ENCODE measurements at places on chromosomes 16 and 17. TPM values are rescaled to one million over a fixed set of nuclear protein-coding genes. Genes with fewer than 3 reads are reported as not detected.

DNA sequence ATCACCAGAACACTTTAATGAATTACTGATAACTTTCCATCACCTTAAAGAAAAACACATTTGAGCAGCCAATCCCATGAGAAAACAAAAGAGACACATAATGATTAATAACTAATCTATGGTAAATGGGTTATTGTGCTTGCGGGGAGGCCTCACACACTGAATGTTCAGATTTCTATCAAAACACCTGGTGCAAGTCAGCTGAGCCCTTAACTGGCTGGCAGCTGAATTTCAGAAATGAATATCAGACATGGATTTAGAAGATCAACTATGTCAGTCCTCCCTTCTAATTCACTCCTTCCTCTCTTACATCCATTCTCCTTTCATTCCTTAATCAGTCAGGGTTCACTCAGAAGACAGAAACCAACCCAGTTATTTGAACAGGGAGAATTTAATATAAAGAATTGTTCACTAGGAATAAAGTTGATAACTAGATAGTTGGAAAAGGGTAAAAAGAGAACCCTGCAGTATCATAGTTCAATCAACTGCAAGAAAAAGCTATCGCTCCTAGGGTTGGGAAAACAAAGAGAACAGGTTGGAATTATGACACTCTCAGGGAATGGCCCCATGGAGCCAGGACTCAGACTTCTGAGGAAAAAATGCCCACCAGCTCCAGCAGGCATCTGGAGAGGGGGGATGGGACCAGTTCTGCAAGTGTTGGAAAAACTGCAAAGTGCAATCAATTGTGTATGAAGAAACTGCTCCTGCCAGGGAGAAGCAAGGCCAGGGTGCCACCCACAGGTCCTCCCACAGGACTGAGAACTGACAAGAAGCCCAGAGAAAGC is 577.1 kb upstream of the CDH5 start:
- H3K4me3 ChIP-seq = no peak overlapping the region
- no peak overlapping the region for H3K27ac ChIP-seq
- H3K27me3 ChIP-seq = peaks cover 3% of the 10 kb centered on the region
- no peaks in the 10 kb centered on the region for H3K36me3 ChIP-seq

The ABCA8 gene
- polyA plus RNA-seq = not detected

The OTOP3 gene
- polyA plus RNA-seq = not detected

DNA sequence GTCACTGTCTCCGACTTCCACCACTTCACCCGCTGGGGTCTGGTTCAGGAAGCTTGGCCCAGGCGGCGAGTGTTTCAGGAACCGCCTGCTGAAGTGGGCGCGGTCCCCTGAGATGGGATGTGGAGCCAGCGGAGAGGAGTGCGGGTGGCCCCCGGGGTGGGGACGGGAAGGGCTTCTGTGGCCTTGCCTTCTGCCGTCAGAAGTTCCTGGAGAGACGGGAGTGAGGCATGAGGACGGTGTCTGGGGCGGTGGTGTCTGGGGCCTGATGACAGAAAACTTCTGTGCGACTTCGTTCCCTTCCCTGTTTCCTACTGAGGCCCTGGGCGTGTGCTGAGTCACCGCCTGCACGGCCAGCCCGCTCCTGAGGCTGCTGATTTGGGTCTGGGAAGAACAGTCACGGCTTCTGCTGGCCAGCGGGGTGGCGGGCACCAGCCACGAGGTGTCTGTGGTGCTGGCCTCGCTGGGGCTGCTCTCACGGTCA is 12.3 kb upstream of the NLRC3 start:
- no peaks in the 10 kb centered on the region for H3K27me3 ChIP-seq
- no peak overlapping the region for H3K27ac ChIP-seq
- no peak overlapping the region for H3K4me3 ChIP-seq

DNA sequence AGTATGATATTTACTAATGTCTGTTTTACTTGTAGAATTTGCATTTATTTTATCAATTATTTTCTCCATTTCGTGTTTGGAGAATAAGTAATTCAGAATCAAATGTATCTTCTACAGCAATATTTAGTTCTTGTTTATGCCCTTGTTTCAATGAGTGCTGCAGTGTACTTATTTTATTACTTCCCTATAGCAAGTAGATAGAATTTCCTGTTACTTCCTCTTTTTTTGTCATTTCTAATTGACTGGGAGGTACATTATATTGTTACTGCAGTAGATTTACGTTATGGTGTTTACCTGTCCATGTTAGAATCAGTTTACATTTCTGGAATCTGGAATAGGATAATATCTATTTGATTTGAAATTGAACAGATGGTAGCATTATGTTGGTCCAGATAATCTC is 71.2 kb downstream of the OMG start:
- peaks cover 2% of the 10 kb centered on the region for H3K27me3 ChIP-seq
- no peak for DNase-seq
- H3K4me1 ChIP-seq = peaks cover 13% of the 10 kb centered on the region
- no peak overlapping the region for H3K27ac ChIP-seq
- H3K36me3 ChIP-seq = peaks cover 30% of the 10 kb centered on the region

- H3K27me3 ChIP-seq = peaks cover under 1% of the 10 kb centered on the region
- H3K4me3 ChIP-seq = no peak overlapping the region
- DNase-seq = no peak
- peaks cover 4% of the 10 kb centered on the region for H3K36me3 ChIP-seq
- H3K4me1 ChIP-seq = no peaks in the 10 kb centered on the region
- no peak overlapping the region for H3K27ac ChIP-seq
Measured at GRCh38 chr16:11474617-11475291, 112.0 kb downstream of the LITAF start.

- H3K36me3 ChIP-seq = no peaks in the 10 kb centered on the region
- no peak overlapping the region for H3K4me3 ChIP-seq
- DNase-seq = no peak
- no peak overlapping the region for H3K27ac ChIP-seq
Measured at GRCh38 chr16:54546521-54546920, 259.9 kb upstream of the IRX3 start.

- no peak for DNase-seq
- H3K27me3 ChIP-seq = no peaks in the 10 kb centered on the region
- peak overlapping the region; percentile 86 for H3K4me3 ChIP-seq
Measured at GRCh38 chr16:23595246-23595950, 718 bp downstream of the NDUFAB1 start.

DNA sequence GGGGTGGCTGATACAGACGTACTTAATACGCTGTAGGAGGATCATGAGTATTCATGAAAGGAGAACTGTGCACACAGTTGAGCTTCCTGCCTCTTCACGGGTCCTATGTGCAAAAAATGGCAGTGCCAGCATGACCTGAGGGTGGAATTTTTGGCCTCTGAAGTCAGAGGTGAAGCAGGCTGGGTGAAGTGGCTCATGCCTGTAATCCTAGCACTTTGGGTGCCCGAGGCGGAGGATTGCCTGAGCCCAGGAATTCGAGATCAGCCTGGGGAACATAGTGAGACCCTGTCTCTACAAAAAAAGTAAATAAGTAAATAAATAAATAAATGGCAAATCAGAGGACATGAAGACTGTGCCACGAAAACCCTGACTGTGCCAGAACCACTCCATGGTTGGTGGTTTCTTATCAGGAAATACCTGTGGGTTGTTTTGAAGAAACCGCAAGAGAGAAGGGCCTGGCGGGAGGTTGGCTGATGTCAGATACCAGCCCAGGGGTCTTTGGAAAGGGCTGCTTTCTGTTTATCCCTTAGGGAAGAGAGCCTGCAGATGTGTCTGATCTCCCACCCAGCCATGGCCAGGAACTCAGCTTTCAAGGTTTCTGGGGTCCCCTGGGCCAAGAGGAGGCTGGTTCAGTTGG is 3.4 kb downstream of the ASPSCR1 start:
- peaks cover 4% of the 10 kb centered on the region for H3K36me3 ChIP-seq
- H3K27ac ChIP-seq = no peak overlapping the region
- H3K4me3 ChIP-seq = no peak overlapping the region
- DNase-seq = no peak
- peaks cover 10% of the 10 kb centered on the region for H3K27me3 ChIP-seq

DNA sequence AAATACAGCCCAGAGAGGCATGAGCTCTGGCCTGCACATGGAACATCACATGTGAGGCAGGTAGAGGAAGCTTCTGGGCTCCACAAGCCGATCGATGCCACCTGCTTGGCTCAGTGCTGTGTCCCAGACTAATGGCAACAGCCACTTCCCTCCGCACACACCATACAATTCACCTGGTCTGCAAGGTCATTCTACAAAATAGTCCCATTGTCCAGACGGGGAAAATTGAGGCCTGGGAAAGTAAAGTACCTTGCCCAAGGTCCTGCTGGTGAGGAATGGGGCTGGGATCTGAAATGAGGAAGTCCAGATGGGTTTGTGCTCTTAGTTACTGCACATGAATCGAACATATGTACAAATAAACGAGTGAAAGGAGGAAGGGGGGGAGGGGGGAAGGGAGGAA is 88.0 kb downstream of the LITAF start:
- no peaks in the 10 kb centered on the region for H3K27me3 ChIP-seq
- no peak overlapping the region for H3K4me3 ChIP-seq
- H3K36me3 ChIP-seq = no peaks in the 10 kb centered on the region
- H3K27ac ChIP-seq = no peak overlapping the region

DNA sequence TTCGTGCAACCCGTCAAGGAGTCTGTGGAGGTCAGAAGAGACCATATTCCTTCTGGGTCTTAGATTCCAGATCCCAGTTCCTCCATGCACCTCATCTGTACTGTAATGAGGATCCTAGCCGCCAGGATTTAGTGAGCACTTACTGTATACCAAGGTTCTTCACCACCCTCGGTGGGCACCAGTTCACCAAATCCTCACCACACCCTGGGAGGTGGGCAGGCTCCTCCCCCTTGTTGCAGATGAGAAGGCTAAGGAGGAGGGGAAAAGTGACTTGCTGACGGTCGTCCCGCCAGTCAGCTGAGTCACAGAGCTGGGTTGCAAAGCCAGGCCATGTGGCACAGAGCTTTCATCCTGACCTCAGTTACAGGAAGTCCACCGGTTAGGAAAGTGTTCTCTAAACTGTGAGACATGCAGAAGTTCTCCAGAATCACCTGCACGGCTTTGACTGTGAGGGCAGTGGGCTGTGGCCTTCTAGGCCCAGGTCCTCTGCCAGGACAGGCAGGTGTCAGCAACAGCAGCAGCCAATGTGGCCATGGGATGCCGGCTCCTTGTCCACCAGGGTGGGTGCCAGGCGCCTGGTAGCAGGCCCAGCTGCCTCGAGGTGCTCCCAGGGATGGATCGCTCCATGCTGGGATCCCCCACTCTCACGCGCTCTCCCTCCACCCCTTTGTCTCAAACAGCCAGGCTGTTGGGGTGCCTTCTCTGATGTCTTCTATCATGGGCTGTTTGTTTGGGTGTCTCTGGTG is 240.3 kb upstream of the GSE1 start:
- DNase-seq = no peak
- no peaks in the 10 kb centered on the region for H3K4me1 ChIP-seq
- H3K4me3 ChIP-seq = no peak overlapping the region
- no peak overlapping the region for H3K27ac ChIP-seq

The TXNL4B gene
- 12.1 TPM for polyA plus RNA-seq

DNA sequence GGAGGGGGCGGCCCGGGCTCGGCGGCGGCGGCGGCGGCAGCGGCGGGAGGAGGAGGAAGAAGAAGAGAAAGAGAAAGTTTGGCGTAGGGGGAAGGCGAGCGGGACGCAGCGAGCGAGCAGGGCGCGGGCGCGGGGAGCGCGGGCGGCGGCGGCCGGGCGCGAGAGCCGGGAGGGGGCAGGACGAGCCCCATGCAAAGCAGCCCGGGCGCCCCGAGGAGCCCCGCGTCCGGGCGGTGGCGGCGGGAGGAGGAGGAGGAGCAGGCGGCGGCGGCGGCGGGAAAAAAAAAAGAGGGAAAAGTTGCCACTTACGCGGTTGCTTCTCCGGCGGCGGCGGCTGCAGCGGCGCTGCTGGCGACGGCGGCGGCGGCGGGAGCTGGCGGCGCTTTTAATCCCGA is 10.3 kb upstream of the ZFHX3 start:
- H3K27me3 ChIP-seq = peaks cover 30% of the 10 kb centered on the region
- peaks cover 35% of the 10 kb centered on the region for H3K4me1 ChIP-seq
- H3K4me3 ChIP-seq = peak overlapping the region; percentile 69
- H3K36me3 ChIP-seq = peaks cover 4% of the 10 kb centered on the region
- no peak overlapping the region for H3K27ac ChIP-seq

GRCh38 chr17:42165751-42166150 is 11.0 kb upstream of the RAB5C start:
- H3K4me3 ChIP-seq = no peak overlapping the region
- no peak for DNase-seq
- H3K27me3 ChIP-seq = no peaks in the 10 kb centered on the region
- H3K4me1 ChIP-seq = no peaks in the 10 kb centered on the region
- H3K36me3 ChIP-seq = no peaks in the 10 kb centered on the region

DNA sequence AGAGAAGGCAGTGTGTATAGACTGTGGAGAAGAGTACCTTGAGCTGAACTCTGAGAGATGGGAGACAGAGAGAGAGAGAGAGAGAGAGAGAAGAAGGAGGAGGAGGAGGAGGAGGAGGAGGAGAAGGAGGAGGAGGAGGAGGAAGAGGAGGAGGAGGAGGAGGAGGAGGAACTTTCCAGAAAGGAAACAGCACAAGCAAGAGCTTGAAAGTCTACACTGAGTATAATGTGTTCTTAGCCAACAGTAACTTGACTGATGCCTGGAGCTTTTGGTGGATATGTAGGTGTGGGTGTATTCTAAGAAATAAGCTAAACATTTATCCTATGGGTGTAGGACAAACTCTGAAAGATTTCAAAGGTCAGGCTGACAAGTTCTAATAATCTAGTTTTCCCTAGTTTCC is 116.4 kb downstream of the SNX11 start:
- DNase-seq = no peak
- no peaks in the 10 kb centered on the region for H3K36me3 ChIP-seq
- H3K4me1 ChIP-seq = peaks cover 80% of the 10 kb centered on the region
- no peak overlapping the region for H3K4me3 ChIP-seq
- H3K27ac ChIP-seq = peak overlapping the region; percentile 39

DNA sequence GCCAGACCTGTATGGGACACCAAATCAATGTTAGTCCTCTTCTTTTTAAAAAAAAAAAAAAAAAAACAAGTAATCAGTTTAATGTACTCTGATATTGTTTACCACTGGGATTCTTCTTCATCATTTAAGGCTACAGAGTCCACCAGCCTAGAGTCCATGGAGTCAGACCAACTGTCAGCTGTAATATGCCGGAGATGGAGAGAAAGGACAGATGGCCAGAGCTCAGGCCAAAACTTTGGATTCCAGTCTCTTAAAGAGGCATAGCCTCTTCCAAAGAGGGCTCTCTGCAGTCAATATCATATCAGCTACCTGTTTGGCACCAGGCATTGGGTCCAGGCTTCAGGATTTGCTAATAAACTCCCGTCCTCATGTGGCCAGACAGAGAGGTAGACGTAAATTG is 469.6 kb upstream of the HSBP1 start:
- H3K4me1 ChIP-seq = no peaks in the 10 kb centered on the region
- peaks cover 6% of the 10 kb centered on the region for H3K27me3 ChIP-seq
- DNase-seq = no peak
- H3K27ac ChIP-seq = no peak overlapping the region
- H3K4me3 ChIP-seq = no peak overlapping the region
- H3K36me3 ChIP-seq = no peaks in the 10 kb centered on the region

The TP53TG3D gene
- 1.1 TPM for polyA plus RNA-seq

The DHRS7C gene
- not detected for polyA plus RNA-seq

The MT4 gene
- polyA plus RNA-seq = not detected

- no peaks in the 10 kb centered on the region for H3K4me1 ChIP-seq
- H3K36me3 ChIP-seq = no peaks in the 10 kb centered on the region
- no peak overlapping the region for H3K27ac ChIP-seq
- peaks cover 6% of the 10 kb centered on the region for H3K27me3 ChIP-seq
- H3K4me3 ChIP-seq = no peak overlapping the region
Measured at GRCh38 chr16:68744744-68745280, 7.7 kb downstream of the CDH1 start.

The KRT13 gene
- not detected for polyA plus RNA-seq
